ENCODE measurements at places on chromosomes 3 and 15.

GRCh38 chr15:75200391-75200764 lies 1.3 kb upstream of the C15orf39 start:
- DNase-seq = no peak

DNA sequence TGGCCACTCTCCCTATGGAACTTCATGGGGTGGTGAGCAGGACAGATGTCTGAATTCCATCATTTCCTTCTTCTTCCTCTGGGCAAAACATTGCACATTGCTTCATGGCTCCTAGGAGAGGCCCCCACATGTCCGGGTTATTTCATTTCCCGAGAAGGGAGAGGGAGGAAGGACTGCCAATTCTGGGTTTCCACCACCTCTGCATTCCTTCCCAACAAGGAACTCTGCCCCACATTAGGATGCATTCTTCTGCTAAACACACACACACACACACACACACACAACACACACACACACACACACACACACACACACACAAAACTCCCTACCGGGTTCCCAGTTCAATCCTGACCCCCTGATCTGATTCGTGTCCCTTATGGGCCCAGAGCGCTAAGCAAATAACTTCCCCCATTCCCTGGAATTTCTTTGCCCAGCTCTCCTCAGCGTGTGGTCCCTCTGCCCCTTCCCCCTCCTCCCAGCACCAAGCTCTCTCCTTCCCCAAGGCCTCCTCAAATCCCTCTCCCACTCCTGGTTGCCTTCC lies 1.9 kb downstream of the RHO start:
- no peak for DNase-seq

DNA sequence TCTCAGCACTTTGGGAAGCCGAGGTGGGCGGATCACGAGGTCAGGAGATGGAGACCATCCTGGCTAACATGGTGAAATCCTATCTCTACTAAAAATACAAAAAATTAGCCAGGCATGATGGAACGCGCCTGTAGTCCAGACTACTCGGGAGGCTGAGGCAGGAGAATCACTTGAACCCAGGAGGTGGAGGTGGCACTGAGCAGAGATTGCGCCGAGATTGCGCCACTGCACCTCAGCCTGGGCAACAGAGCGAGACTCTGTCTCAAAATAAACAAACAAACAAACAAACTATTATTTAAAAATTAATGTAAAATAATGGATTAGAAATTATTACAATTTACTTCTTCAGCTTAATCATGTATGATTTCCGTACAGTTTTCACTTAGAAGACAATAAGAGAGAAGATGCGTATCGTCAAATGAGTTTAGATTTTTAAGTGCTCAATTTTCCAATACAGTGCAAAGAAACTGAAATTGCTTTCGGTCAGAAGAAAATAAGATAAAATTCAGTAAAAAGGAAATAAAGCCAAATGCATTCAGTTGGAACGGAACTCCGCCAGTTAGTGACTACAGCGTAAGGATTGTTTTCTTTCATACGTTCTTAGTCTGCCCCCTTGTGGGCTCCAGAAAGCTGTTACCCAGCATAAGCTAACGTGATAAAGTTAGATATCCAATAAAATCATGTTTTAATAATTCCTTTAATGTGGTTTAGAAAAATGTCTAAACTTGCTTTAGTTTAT lies 24.8 kb downstream of the AADAC start:
- DNase-seq = no peak

DNA sequence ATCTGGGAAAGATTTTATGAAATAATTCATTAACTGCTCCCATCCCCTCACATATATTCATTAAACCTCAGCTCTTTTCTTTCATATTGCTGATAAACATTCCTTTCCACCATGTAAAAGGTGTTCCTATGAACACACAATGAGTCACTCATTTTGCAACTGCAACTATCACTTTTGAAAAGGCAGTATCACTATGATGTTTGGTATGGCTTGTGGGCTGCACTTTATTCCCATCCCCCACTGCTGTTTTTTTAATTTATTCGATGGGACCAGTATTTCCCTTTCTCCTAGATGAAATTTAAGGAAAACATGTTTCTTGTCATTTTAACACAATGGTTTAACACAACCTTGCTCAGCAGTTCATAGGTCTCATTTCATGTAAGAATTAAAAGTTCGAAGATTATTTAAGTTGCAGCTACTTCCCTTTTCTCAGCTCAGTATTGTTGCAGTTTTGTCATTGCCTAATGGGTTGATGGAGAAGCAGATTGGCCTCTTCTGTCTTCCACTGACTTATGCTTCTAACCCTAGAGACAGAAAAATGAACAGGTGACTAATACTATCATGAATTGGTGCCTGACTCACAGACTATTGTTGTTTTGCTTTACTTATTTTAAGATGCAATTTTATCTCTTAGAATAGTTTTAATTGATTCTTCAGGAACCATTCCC lies 280.3 kb downstream of the ZPLD1 start:
- no peak for DNase-seq

- DNase-seq = no peak
Measured at GRCh38 chr3:127547761-127548605, 42.5 kb downstream of the TPRA1 start.

DNA sequence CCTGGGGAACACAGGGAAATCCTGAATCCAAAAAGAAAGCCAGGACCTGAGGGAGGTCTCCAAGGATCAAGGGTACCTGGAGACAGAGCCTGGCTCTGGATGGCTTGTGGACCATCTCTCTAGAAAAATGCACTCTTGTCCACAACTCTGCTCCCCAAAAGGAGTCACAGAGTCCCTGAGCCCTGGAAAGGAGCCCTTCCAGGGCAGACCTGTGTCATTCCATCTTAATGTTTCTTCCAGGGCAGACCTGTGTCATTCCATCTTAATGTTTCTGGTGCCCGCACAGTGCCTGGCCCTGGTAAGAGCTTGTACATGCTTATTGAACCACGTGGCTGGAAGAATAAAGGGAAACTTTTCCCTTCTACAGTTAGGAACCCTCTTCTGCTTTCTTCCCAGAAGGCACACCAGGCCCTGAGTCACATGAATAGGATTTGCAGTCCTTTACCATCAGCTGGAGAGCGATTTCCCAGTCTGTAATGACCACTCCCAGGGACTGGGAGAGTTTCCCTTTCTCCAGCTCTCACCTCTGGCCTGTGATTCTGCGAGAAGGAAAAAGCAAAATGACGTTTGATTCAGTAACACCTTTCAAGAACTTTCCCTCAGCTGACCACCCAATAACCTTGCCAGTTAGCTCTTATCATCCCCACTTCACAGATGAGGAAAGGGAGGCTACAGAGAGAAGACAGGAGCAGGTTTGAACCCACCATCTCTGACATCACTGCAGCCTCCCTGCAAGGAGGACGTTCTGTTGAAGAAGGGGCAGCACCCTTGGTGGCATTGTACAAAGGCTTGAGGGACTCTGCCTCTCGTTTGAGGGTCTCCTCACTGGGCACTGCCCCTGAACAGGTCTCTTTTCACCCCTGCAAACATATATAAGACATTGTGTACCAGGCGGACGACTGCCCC lies 35.8 kb upstream of the SLCO2A1 start:
- DNase-seq = peak; percentile 34

DNA sequence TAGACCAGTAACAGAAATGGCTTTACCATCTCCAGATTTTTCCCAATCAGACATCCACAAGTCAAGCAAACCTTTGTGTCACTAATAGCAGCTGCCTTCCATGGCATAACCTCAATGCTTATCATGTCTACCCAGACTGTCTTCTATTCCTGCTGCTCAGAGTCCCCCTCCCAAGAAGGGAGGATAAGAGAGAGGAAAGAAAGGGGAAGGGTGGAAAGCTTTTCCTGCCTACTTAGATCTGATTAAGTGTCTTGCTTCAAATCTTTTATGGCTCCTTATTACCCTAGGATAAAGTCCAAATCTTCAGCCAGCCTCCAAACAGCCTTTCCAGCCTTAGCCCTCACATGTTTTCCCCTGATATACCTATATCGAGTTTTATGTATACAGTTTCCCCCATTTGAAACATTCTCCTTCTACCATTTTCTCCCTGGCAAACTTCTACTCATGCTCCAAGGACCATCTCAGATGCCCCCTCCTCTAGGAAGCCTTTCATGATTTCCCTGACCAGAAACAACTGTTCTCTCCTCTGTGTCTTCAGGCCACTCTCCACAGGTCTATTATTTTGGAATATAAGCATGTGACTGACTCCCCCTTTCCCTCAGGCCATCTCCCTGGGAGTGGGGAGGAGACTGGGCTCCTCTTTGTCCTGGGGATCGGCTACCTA lies 7.9 kb upstream of the SSUH2 start:
- DNase-seq = no peak

DNA sequence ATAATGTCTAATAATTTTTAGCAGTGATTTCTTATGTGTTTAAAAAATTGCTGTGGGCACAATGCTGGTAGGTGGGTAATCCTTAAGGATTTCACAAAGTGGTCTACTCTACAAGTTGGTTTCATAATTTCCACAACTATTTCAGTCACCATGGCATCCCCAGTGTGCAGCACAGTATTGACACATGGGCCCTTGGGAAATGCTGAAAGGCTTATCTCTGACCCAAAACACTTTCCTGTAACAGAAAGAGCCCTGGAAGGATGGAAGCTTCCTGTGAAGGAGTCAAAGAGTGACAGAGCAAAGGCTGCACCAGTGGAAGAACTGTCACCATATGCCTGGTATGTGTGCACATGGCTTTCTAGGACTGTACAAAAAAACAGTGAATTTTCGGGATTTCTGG lies 153.7 kb downstream of the ANO10 start:
- DNase-seq = no peak

DNA sequence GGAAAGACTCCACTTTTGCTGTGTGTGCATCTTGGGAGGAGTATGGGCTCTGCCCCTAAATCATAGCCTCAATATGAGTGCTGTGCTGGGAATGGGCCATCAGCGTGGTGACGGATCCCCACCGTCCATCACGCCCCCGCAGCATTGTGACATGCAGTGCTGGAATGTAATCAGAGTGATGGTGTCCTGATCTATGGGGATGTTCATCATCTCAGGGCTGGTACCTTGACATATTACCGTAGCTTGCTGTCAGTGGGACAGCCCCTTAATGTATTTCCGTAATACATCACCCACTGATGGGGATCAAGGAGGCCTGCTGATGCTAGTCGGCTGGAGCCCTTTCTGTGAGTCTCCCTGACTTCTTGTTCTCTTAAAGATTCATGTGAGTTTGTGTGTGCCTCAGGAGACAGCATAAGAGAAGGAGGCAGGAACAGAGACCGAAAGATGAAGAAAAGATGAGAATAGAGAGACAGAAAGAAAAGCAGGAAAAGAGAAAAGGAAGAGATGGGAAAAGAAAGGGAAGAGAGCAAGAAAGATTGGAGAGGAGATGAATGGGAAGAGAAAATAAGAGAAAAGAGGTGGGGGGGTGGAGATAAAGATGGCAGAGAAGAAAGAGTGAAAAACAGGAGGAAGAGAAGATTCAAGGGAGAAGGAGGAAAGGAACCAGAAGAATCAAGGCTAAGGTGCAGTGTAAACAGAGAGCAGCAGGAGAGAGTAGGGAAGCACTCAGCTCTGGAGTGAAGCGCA lies 183.7 kb downstream of the RPLP1 start:
- no peak for DNase-seq

DNA sequence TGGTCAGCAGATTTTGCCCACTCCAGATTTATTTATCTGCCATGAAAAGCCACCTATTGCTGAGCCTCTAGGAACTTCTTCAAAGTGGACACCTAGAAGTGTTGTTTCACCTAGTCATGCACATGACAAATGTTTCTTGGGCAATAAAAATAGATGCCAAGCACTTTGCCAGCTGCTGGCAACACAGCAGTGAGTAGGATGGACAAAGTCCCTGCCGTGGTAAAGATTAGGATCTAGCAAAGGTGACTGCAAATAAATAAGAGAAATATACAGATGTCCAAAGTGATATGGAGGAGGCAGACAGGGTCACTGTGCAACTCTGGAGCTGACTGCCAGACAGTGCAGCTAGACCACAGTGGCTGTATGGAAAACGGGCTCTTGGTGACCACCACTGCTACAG lies 137.9 kb downstream of the SUCLG2 start:
- no peak for DNase-seq

- no peak for DNase-seq
Measured at GRCh38 chr3:5891711-5892110, 704.2 kb downstream of the EDEM1 start.

DNA sequence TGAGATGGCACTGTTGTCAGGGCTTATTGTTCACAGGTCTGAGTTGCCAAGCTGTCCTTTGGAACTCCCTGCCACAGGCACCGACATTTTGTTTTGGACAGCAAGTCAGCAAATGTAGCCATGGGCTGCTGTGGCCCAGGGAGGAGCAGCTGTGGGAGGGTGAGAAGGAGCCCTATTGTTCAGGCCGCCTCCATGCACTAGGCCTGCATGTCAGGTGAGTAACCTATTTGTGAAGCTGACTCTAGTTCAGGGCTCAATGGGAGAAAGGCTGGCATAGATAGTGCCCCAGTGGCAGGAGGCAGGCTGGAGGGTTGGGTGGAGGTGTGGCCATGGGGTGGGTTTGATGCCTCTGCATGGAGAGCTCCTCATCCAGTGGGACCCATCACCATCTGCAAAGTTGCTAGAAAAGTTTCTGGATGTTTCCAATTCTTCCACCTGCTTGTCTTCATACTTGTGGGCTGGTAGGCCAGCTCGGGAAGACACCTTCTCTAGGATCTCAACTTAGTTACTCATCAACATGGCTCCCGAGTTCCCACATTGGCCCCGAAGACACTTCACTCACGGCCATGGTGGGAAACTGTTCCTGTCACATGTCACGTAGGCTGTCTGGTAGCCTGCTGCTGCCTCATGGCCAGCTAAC lies 19.5 kb downstream of the AMOTL2 start:
- no peak for DNase-seq

DNA sequence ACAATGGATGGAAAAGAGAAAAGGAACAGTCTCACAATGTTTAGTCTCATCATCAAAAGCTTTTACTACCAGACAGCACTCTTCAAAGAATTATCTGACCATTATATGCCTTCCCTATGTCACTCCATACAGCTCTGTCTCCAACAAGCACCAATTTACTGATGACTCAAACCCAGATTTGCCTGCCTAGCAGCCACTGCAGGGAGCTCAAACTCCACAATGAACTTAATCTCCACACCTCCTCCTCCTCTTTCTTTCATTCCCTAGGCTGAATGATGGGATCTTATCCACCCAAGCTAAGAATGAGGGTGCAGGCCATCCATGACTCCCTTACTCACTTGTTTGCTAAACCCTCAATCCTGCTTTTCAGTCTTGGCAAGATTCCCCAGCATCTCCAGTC lies 45.5 kb downstream of the NBEAL2 start:
- DNase-seq = no peak

DNA sequence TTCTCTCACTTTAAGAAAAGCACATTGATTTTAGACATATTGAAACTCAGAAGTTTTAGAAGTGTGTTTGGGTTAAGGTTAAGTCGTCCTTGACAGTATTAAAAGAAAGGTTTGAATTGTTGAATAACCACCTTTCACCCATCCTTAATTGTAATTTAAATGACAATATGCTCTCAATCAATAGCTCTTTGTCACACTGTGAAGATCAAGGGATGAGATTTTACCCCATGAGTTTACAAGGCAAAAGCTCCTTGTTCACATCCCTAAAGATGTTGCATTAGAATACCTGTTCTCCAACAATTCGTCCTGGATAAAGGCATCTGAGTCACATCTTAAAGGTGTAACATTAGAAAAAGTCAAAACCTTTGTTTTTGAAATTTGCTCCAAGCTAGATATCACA lies 220.4 kb upstream of the MDFIC2 start:
- DNase-seq = no peak

- no peak for DNase-seq
Measured at GRCh38 chr15:79194386-79194785, 88.1 kb upstream of the ANKRD34C start.

All from suprapubic skin (tissue), 4 donors.